ENCODE measurements at places on chromosomes 4 and X.

DNA sequence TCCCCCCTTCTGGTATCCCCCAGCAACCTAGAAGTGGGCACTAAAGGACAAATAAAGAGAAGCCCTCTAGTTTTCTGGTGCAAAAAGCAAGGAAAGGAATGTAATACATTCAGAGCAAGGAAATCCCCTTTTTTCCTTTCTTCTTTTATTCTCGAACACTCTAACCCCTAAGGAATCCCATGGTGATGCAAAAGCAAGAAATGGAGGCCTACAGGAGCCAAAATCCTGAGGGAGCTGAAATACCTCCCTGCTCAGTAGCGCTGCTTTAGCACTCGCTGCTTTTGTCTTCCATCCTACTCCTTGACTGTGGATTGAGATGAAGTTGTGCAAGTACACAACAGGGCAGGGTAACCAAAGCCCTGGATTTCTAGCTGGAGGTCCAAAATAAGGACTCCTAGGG lies 251.0 kb downstream of the PRDM5 start:
- no peak for DNase-seq

DNA sequence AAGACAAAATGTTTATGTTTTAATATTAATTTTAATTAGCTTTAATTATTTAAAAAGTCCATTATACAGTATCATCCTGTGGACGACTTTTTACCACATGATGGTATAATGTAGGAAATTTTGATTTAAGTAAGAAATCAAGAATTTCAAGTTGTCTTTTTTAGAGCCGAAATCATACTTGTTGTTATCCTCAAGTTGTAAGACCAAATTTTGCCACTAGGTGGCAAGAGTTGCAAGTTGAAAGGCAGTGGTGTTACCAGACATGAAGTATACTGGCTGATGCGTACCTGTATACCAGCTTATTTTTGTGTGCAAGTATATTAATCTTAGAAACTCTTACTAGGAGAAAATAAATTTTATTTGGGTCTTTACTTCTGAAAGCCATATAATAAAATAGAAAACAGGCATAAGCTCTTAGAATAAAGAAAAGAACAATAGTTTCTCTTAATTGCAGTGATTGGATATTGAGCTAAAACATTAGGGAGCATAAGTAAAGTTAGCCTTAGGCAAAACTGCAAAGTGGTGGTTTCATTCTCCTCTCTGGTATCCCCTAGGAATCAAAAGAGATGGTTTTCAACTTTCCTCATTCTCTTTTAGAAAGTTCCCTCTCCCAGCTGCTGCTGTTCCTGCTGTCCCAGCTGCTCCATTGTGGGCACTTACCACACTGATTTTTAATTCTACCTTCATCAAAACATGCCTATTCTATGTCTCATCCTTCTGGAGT lies 118.0 kb upstream of the WDFY3 start:
- no peak for DNase-seq

DNA sequence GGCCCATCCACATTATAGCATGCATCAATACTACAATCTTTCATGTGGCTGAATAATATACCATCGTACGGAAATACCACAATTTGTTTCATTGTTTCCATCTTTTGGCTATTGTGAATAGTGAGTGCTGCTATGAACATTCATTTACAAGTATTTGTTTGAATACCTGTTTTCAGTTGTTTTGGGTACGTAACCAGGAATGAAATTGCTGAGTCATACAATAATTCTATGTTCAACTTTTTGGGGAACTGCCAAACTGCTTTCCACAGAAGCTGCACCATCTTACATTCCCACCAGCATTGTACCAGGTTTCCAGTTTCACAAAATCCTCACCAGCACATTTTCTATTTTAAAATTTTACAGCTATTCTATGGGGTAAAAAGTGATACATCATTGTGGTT lies 28.5 kb upstream of the MANBA start:
- DNase-seq, result no peak

- no peak for DNase-seq
These were observed 69.3 kb downstream of the SNX25 start for GRCh38 chr4:185278716-185279115.

- no peak for DNase-seq
These were observed 64.5 kb upstream of the PRSS12 start for GRCh38 chr4:118417325-118417724.

DNA sequence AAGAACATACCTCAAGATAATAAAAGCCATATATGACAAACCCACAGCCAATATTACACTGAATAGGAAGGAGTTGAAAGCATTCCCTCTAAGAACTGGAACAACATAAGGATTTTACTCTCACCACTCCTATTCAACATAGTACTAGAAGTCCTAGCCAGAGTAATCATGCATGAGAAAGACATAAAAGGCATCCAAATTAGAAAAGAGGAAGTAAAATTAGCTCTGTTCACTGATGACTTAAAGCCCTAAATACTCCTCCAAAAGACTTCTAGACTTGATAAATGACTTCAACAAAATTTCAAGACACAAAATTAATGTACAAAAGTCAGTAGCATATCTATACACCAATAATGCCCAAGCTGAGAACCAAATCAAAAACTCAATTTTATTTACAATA lies 235.7 kb downstream of the NKX6-1 start:
- DNase-seq, result no peak

- no peak for DNase-seq
These were observed 67.1 kb downstream of the PGRMC2 start for GRCh38 chr4:128220286-128221235.

GRCh38 chrX:132481449-132481848 lies 7.4 kb downstream of the MBNL3 start:
- DNase-seq, result no peak

DNA sequence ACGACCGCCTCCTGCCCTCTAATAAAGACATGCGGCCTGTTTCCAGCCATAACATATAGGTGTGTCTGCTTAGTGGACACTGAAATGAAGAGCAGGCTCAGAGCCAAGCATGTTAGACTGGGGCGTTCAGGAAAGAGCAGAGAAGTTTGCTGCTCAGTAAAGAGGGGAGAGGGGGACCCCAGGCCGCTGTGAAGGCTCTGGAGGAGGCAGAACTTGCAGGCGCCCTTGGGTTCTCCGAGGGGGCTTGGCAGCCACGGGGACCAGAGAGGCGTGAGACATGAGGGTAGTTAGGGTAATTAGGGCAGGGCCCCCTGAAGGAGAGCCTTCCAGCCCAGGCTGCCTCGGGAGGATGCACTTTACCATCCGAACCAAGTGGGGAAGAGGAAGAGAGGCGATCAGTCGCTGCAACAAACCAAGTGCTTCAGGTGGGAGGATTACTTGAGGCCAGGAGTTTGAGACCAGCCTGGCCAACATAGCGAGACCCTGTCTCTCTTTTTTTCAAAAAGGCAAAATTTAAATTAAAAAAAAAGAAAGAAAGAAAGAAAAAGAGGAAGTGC lies 46.6 kb upstream of the CDKN2AIP start:
- no peak for DNase-seq

- DNase-seq, result peak; percentile 18
These were observed 687 bp downstream of the CDK16 start for GRCh38 chrX:47218920-47219815.
